B cell (primary cell): ENCODE measurements at places on chromosomes 6 and 20. TPM values are rescaled to one million over a fixed set of nuclear protein-coding genes. Genes with fewer than 3 reads are reported as not detected.

DNA sequence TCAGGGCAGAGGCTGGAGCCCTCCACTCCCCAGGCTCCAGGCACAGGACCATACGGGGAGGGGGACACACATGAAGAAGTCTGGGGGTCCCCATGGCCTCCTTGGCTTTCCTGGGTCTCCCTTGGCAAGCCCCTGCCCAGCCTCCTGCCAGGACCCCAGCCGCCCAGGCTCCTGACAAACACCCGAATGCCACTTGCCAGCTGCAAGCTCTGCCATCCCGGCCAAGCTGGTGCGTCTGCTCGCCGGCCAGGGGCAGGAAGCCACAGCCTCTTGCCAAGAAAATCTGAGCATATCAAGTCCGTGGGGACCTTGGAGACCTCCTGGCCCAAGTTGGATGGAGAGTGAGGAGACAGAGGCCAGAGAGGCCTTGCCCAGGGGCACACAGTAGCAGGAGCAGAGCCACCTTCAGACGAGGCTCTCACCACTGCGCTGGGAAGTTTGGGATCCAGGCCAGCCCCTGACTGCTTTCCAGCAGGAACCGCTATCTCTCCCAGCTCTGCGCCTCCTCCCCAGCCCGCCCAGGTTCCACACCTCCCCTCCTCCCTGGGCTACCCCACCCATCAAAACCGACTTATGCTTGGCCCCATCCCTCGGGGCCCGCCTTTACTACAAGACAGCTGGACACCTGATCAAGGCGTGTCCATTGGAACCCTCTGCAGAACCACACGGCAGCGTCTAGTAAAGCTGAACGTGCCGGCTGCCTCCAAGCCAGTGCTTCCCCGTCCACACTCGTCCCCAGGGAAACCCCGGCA lies 80.2 kb downstream of the GRM4 start:
- DNase-seq = no peak

MOG gene
- not detected in 2 replicates for total RNA-seq

DNA sequence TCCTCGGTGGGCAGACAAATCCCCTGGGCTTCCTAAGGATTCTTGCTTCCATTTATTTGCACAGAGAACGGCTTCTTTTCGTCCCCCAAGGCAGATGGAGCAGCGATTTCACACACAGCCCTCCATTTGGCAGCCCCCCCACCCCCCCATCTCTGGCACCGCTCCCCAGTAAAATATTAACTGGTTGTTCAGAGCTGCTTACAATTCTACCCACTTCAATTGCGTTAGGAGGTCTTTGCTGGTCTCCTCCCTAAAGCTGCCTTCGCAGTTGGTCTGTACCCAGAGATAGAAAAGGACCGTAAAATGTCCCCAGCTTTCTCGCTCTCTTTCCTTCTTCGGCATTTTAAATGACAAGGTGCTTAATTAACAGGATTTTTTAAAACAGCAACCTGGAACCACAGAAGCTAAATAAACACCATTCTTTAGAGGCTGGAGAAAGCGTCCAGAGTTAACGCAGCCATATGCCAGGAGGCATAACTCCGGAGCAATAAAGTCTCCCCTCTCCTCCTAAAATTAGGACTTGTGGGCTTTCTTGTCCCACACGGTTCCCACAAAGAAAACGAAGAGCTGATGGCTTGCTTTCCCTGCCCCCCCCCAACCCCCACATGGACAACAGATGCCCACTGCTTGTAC lies 1.7 kb upstream of the ZMYND8 start:
- DNase-seq = peak; percentile 31

GRCh38 chr6:159490298-159490937 lies 202.6 kb downstream of the SOD2 start:
- DNase-seq = no peak

- DNase-seq = no peak
Observed at GRCh38 chr6:27260836-27261375, 13.4 kb downstream of the PRSS16 start.

DNA sequence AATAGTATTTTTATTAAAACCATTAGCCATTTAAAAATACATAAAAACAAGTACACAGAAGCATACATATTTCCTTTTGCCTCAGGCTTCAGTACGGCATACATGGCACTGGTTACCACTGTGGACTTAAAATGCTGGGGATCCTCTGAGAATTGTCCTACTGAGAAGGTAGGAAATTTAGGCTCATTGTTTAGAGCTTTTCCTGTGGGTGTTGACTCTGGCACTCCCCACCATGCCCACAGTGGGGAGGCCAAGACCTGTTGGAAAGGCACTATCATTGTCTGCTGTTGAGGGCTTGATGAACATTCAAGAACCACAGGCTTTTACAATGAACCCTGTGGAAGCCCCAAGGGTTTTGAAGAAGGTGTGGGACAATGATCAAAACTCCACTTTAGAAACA lies 473.4 kb downstream of the BTBD3 start:
- DNase-seq = no peak

DNA sequence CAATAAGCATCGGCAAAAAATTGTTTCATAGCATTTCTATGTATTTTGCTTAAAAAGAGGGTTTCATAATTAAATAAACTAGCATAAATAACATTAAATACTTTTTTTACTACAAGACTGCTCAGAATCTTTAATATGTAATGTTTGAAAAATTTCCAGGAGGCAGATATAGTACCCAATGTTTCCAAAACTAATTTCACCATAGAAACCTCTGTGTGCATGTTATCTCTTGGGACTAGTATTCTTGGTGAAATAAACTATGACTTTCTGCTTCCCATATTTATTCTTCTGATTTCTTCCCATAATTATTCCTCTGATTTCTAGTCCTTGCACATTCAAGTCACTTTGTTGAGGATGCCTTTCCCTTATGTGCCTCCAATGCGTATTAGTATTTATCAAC lies 94.5 kb downstream of the PTPRK start:
- DNase-seq = no peak

DNA sequence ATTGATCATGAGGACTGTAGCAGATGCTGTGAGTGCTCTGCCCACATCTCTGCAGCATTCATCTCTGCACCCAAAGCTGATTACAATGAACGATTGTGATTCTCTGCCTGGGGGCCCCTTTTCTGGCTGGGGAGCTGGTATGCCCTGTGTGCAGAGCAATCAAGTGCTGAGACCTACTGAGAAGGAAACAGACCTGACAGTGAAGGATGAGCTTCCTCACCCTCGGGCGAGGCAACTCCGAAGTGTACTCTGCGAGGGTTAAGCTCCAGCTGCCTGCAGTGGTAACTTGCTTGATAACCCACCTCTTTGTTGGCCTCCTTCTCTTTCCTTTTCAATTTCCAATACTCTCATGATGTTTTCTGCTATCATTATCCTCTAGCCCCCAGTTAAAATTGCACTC lies 289.7 kb upstream of the RNF24 start:
- no peak for DNase-seq

CCN6 gene
- not detected in 2 replicates for total RNA-seq

- DNase-seq = no peak
Observed at GRCh38 chr6:40290816-40291215, 296.3 kb downstream of the LRFN2 start.

C20orf144 gene
- total RNA-seq = 0.27 and 0.44 TPM in 2 replicates

RAET1E gene
- total RNA-seq = not detected in 2 replicates

DNA sequence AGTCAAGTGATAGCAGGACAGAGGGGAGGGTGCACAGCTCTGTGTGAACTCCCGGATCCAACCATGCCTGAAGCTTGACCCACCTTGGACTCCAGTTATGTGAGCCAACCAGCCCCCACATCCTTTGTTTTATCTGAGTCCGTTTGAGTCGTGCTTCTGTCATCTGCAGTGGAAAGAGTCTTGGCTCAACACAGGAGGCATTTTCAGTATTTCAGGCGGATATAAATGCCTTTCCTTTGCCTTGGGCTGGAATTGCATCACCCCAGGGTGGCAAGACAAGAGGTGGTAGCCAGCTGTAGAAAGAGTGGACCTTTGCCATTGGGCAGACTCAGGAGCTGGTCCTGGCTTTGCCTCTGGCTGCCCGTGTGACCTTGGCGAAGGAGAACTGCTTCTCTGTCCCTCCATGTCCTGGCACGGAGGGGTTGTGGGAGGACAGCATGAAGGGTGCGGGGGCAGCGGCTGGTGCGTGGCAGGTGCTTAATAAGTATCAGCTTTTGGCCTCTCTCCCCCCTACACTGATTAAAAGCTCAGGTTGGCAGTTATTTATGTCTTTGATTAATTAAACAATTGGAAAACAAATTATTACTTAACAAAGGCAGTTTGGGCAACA lies 42.6 kb upstream of the APCDD1L start:
- no peak for DNase-seq

- DNase-seq = no peak
Observed at GRCh38 chr20:61748376-61748775, 317.3 kb downstream of the TAF4 start.

LTB gene
- total RNA-seq = 473 and 488 TPM in 2 replicates
